Dermis microvascular lymphatic vessel endothelial cell (primary cell): ENCODE measurements at places on chromosomes 3 and 15.

- DNase-seq: no peak
These were observed 26.9 kb downstream of the PLA2G4B start for GRCh38 chr15:41865490-41866055.

- no peak for DNase-seq
These were observed 463.4 kb downstream of the ZIC1 start for GRCh38 chr3:147872568-147872967.

DNA sequence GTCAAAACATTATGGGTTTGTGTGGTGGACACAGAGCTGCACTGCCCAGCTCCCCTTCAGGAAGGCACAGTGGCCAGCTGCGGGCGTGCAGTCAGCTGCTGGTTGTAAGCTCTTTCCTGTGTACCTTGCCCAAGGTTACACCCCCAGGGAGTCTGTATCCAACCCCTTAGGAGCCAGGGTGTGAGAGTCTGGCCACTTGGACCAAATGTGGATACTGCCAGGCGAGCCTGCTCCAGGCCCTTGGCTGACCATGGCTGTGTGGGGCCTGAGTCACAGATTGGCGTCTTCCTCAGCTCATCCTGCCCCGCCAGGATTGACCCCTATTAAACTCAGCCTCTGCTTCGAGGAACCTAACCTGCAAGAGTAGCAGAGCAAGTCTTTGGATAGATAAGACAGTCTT, 56.9 kb downstream of the ABHD5 start:
- no peak for DNase-seq

- no peak for DNase-seq
These were observed 53.8 kb downstream of the IGSF11 start for GRCh38 chr3:118980832-118981231.

DNA sequence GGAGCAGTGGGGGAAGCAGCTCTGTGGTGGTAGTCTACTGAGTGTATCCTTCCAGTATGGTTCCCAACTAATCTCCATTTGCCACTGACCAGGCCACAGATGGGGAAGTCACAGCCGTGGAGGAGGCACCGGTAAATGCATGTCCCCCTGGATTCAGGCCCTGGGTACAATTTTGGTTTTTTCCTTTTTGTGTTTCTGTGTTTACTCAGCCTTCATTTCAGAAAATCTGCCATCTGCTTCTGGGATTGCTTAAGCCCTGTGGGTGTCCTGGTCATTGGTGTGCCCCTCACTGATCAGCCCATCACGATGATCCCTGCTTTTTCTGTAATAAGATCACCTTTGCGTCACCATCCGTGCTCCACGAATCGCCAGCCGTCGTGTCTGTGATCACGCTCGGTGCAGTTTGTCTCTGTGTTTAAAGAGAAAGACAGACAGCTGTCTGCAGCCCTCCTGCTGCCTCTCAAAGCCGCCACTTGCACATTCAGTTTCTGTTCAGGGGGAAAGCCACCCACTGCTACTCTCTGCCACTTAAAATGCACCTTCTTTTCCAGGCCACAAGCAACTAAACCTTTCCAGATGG, 68.9 kb downstream of the DNASE1L3 start:
- DNase-seq: no peak

DNA sequence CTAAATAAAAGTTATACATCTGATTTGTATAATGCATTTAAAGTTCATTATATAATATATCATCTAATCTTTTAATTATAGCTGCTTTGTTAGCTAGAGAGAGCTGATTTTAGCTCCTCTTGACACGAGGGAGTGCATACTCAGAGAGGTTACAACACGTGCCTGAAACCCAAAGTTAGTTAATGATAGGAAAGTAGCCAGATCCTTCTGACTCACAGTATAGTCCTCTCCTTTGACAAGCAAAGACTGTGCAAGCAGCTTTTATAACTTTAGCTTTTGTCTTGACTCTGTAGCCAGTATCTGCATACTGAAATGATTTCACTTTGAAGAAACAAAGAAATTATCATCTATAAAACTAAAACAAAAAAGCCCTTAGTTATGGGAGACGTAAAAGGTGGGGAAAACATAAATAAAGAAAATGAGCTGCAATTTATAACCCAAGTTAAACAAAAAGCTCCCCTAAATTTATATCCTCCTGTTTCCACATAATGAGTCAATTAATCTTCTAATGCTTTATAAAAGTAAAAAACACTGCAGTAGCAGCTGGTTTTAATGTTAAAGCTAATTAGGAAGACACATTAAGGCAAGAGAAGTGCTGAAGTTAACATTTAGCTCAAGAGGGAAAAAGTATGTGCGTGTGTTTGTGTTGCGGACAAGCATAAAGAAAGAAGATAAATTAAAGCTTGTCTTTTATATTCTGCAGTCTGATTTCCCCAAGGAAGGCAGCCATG, 13.1 kb downstream of the GABRR3 start:
- DNase-seq: no peak

DNA sequence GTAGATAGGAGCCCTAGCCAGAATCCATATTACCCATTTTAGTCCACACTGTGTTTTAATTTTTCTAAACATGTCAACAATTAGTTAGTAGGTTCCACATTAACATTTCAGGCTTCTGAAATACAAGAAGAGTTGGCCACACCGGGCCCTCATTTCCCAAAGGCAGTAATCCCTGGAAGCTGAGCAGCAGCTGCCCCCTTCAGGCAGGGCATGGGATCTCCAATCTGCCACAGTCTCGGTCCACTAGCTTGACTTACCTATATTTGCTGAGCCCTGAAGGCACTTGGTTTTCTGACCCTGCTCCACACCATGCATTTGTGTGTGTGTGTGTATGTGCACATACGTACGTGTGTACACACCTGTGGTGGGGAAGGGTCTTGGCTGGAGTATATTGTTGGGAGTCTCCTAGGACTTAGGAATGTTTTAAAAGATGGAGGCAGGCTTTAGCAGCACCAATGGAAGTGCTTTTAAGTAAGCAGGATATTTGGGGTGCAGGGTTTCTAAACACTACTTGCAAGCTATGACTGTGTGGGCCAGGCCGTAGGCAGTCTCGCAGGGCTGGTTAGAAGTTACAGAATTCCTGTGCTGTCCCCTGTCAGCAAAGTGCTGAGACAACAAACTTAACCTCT, 71.2 kb upstream of the SOX14 start:
- DNase-seq: peak; percentile 1

GRCh38 chr3:182370949-182371348, 422.4 kb upstream of the ATP11B start:
- DNase-seq: no peak

GRCh38 chr3:84536916-84537315, 421.9 kb upstream of the CADM2 start:
- DNase-seq: no peak

GRCh38 chr3:33791477-33792166, 6.8 kb upstream of the PDCD6IP start:
- DNase-seq: no peak

DNA sequence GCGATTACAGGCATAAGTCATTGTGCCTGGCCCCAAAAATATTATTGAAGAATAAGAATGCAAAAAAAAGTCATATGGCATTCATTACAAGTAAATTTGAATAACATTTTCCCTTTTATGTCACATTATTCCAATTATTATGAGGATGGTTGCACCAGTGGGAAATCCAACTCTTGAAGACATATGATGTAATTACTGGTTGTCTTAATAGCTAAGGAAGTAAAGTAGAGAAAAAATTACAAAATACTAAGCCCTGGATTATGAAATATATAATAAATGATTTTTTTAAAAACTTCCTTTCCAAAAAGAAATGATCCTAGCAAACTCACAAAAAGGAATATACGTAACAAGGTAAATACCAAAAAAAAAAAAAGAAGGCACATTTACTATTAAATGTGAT, 98.9 kb downstream of the FMN1 start:
- DNase-seq: no peak

DNA sequence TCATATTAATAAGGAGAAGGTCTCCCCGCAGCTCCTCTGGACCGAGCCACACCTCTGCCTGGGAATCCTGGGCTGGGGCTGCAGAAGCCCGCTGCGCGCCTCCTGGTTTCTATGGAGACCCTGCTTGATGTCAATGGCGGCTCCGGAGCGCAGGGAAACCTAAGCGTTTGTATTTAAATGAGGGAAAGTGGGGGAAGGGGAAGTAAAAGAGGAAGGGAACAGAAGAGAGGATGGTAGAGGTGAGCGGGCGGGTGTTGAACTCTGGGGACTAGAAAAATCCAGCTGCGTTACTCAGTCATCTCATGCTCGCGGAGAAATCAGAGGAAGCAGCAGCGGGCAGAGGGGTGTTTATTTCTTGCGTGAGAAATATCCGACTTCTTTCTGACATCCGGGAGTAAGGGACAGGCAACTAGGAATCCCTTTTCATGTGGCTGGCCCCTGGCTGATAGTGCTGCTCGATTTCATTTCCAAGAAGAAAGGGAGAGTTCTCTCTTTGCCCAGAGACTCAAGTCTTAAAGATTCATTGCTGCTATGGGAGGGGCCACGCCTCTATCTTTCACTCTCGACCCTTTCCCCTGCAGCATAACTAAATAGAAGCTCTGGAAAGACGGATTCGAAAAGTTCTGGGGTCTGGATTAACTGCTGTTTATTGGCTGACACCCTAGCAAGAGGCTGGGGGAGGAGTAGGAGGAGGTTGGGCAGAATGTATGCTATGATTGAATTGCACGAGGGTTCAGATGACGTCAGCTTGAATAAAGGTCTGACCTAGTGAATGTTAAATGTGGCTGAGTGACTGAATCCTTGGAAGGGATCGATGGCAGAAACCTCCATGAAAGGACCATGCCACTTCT, 110.5 kb upstream of the GAP43 start:
- DNase-seq: peak; percentile 51

DNA sequence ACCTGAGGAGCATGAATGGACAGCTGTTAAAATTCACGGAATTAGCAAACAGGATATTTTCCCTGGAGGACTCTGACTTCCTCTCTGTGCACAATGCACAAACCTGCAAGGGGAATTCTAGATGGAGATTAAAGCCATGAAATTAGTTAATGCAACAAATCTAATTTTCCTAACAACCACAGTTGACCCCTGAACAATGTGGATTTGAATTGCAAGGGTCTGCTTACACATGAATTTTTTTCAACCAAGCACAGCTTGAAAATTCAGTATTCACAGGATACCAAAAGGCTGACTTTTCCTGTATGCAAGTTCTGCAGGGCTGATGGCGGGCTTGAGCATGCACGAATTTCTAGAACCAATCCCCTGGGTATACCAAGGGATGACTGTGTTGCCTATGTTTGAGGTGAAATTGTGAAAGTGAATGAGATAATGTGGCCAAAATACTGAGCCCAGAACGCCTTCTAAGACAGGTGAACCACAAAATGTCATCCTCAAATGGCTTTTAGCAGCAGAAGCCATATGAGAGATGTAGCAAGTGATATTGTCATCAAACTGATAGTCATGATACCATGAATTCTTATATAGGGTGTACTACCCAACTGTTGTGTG, 52.5 kb downstream of the COL8A1 start:
- DNase-seq: peak; percentile 49
